ENCODE measurements at places on chromosomes 6 and 20.
A peak's percentile ranks its signal among the peaks of the same experiment; 100 is the strongest.

DNA sequence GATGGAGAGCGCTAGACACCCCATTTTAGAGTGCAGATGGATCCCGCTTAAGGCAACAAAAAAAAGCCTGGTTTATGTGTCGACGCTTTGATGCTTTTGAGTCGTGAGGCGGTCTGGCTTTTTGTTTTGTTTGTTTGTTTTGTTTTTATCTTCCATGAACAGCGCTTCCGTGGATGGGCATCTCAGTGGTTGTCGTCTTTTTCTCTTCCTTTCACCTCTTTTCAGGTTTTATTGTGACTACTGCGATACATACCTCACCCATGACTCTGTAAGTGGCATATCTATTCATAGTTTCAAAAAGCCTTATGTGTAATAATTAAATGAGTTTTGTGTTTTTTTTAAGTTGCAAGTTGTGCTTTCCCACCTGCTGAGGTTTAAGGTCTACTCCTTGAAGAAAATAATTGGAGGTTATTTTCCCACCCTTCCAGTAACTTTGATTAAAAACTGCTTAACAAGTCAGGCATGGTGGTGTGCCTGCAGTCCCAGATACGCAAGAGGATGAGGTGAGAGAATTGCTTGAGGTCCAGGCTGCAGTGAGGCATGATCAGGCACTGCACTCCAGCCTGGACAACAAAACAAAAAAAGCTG is 476 bp downstream of the SNRPC start:
- no peak for DNase-seq

GRCh38 chr6:132797951-132798868 is at the start of gene SLC18B1:
Gene SLC18B1, minus strand, starts transcription at chr6:132798637. Its CDS starts 181 bp downstream, at chr6:132798456.
- peak; percentile 44 for DNase-seq

- no peak for DNase-seq
These were observed 19.8 kb upstream of the MYLIP start for GRCh38 chr6:16108921-16109658.

- DNase-seq = no peak
These were observed 106.9 kb downstream of the FYN start for GRCh38 chr6:111766201-111766857.

GRCh38 chr20:63191400-63191799 is 24.5 kb downstream of the YTHDF1 start:
- DNase-seq = no peak

- DNase-seq = no peak
These were observed 96.9 kb upstream of the FOXO3 start for GRCh38 chr6:108463784-108464183.

DNA sequence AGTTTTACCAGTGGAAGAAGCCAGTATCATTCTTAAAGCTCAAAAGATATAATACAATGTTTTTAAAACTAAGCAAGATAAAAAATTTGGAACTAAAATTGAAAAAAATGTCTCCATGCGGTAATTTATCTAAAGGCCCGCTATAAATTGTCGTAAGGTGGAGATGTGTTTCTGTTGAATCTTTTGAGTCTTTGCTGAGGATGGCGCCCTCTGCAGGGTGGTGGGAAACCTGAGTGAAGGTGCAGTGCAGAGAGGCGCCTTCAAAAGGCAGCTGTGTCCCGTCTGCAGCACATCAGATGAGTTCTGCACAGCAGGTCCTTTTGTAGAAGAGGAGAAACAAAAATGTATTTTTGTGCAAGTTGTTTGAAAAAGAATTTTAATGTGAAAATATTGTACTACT is 29.4 kb upstream of the KIF25 start:
- no peak for DNase-seq

DNA sequence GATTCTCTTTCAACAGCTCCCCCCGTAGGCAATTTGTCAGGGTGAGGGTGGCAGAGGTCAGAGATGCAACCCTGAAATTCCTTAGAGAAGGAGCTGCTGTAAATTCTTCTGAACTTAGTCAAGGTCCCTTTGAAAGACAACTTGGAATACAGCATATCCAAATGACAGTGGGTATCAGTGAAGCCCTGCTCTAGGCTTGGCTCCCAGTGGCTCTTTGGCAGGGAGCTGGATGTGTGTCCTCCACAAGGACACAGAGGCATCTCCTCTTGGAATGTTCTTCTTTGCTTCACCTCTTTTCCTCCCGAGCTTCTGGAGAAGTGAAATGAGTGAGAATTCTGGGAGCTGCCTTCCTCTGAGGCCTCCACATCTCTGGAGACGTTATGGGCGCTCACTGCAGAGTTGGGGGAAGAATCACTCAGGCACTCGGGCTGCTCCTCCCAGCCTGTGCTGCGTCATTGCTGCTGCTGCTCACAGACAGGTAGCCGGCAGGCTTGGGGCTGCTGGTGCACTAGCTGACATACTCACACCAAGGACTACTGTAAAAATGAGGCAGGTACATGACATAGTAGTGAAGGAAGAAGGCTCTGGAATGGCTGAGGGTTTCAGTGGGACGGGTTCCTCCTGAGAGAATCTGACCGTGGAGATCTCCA is 34.1 kb downstream of the DYNLT1 start:
- no peak for DNase-seq

GRCh38 chr6:32218167-32218566 is 5.7 kb downstream of the NOTCH4 start:
- no peak for DNase-seq

- DNase-seq = no peak
These were observed 14.9 kb upstream of the UBE2V1 start for GRCh38 chr20:50127587-50128519.

DNA sequence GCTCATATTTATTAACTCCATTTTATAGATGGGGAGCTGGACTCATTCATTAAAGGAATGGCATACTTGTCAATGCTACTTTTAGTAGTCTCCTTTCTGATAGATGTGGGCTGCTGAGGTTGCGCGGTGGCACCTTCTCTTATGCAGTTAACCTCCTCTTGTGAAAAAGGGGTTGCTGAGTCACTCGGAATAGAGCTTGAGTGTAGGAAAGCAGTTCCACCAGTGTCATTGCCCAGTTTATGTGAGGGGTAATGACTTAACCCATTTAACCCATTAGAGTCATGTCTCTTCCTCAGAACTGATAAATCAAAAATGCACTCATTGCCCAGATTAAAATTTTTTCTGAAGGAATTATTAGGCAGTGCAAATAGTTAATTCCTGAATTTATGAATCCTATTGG is 6.3 kb downstream of the MAPK14 start:
- no peak for DNase-seq

GRCh38 chr6:154478701-154479060 is 31.8 kb downstream of the CNKSR3 start:
- DNase-seq = no peak

- no peak for DNase-seq
These were observed 21.8 kb upstream of the SRF start for GRCh38 chr6:43149265-43149664.

GRCh38 chr6:166954118-166954713 is 2.1 kb downstream of the RNASET2 start:
- DNase-seq = no peak

GRCh38 chr6:139580592-139581484 is 206.4 kb upstream of the CITED2 start:
- DNase-seq = no peak

DNA sequence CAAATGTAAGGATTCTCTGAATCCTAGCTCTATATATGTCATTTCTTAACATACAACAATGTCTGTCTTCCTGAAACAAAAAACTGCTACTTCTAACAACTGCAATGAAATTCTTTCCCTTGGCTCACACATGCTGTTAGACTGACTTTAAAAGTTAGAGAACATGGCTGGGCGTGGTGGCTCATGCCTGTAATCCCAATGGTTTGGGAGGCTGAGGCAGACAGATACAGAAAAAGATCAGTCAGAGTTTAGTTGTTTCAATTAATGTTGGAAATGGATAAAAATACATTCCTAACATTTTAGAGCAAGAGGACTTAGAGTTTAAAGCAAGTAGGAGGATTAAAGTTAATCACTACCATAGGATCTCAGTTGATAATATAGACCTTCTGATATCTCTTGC is 28.7 kb upstream of the KIAA1586 start:
- DNase-seq = no peak

GRCh38 chr20:20743511-20744169 is 31.2 kb upstream of the RALGAPA2 start:
- DNase-seq = peak; percentile 1

- DNase-seq = no peak
These were observed 55.6 kb downstream of the FILIP1 start for GRCh38 chr6:75438013-75438431.

- DNase-seq = no peak
These were observed 77.6 kb downstream of the PHACTR2 start for GRCh38 chr6:143755301-143755744.

DNA sequence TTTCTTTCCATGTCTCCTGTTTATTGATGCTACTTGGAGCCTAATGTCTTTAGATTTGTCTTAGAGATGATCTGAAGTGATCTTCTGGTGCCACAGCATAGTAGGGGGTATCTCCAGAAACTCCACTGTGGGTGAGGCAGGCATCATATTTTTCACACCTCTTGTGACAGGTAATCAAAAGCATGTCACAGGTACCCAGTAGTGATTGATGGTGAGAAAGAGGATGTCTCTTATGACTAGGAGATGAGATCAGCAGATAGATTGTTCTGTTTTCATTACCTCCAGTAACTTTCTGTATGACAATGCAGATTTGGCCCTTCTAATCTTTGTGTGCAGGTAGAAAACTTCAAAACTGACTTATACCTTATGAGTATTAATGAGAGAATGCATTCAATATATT is 13.5 kb downstream of the NCOA7 start:
- peak; percentile 30 for DNase-seq

DNA sequence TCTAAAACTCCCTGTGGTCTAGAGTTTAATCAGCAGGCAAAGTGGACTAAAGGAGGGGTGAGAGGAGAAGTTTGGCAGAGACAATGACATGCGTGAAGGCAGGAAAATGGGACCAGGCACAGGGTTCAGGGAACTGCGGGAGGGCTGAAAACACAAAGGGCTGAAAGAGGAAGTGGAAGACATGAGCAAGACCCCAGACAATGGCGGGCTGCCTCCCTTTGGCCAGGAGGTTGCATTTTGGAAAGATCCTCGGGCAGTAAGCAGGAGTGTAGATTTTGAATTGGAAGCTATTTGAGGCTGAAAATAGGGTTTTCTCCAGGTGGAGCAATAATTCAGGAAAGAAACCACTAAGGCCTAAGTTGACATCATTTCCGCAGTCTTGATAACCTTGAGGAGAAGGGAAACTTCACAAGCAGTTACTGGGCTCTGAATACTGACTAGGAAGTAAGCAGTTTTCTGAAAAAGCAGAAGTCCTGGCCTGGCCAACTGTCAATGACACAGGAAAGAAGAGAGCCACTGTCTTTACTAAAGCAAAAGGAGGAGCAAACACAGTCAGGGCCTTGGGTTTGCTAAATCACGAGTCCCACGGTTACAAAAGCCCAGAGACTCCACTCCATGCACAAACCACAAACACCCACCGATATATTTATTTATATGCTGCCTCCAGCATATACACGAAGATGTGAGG is 3.4 kb downstream of the LY86 start:
- peak; percentile 16 for DNase-seq

- peak; percentile 20 for DNase-seq
These were observed at the start of gene ZBTB46 for GRCh38 chr20:63830841-63831588. Gene ZBTB46, minus strand, starts transcription at chr20:63831264. Its CDS starts 40,507 bp downstream, at chr20:63790757.

DNA sequence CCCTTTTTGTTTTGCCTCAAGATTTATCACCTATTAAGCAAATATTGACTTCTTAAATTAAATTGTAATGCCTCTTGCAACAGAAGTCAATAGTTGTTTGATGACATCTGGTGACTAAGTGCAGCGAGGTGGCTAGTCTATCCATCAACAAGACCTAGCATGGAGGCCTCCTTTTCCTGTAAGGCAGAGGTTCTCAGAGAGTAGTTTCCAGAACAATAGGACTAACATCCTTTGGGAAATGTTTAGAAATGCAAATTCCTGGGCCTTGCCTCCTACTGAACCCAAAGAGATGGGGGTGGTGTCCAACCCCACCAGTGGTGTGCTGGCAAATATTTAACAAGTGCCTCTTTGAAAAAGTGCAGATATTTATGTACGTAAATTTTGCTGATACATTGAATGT is 143.7 kb downstream of the SCP2D1 start:
- no peak for DNase-seq

GRCh38 chr6:149680503-149680902 is 32.0 kb upstream of the KATNA1 start:
- DNase-seq = no peak

- no peak for DNase-seq
These were observed 121.0 kb upstream of the ZNF184 start for GRCh38 chr6:27593861-27594260.

DNA sequence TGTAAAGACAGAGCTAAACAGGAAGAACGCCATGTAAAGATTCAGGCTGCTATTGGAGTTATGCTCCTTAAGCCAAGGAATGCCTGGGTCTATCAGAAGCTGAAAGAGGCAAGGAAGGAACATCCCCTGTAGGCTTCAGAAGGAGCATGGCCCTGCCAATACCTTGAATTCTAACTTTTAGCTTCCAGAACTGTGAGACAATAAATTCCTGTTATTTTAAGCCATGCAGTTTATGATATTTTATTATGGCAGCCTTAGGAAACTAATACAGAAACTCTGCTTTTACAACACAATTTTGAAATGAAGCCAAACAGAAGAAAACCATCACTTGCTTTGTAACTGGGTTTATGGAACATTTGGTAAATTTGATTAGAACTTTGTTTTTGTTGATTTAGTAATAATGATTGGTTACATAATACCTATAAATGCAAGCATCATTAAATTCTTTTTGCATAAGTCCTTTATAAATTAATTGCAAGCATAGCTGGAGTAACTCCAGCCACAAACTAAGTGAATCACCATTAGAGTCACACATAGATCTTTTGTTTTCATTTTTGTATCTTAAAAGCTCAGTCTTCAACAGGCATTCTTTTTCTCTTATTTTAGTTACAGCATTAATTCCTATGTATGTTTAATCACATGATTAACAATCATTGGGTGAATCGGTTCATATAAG is 33.5 kb upstream of the TSPYL1 start:
- DNase-seq = no peak

- no peak for DNase-seq
These were observed 97.5 kb downstream of the PFDN4 start for GRCh38 chr20:54305421-54305820.

GRCh38 chr20:8524101-8525016 is 392.3 kb downstream of the PLCB1 start:
- DNase-seq = no peak

- no peak for DNase-seq
These were observed 47.6 kb downstream of the ZDHHC14 start for GRCh38 chr6:157428427-157429202.

GRCh38 chr6:56949265-56949664 is 5.6 kb upstream of the BEND6 start:
- DNase-seq = no peak

- DNase-seq = no peak
These were observed 39.8 kb upstream of the MYL9 start for GRCh38 chr20:36501367-36502006.

GRCh38 chr6:131696956-131697355 is 4.2 kb downstream of the OR2A4 start:
- DNase-seq = no peak
